ENCODE measurements at places on chromosomes 6 and 20.

- no peak for DNase-seq
These were observed at the start of gene VSX1 for GRCh38 chr20:25081730-25082497. TSS of gene VSX1 (minus strand) at chr20:25082141. CDS start at chr20:25082096, 45 bp downstream.

GRCh38 chr20:48931527-48932374 lies 10.2 kb downstream of the ARFGEF2 start:
- DNase-seq: no peak

DNA sequence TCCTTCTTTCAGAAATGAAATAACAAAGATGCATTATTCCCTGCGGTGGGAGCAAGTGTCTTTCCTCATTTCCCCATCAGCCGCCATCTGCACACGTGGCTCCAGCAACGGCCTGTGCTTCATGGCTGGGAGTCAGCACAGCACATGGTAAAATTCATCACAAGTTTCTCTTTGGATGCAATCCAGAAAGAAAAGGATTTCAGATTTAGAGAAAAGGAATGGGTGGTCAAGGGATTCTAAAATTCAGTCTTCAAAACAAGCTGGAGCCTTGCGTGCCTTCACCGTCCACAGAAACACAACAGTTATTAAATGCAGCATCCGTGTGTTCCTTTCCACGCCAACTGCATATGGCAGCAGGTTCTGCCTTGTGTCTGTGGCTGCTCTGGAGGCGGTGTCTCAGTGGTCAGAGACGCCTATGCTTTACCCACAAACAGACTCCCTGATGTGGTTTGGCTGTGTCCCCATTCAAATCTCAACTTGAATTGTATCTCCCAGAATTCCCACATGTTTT lies 107.6 kb downstream of the THBS2 start:
- DNase-seq: peak; percentile 90

DNA sequence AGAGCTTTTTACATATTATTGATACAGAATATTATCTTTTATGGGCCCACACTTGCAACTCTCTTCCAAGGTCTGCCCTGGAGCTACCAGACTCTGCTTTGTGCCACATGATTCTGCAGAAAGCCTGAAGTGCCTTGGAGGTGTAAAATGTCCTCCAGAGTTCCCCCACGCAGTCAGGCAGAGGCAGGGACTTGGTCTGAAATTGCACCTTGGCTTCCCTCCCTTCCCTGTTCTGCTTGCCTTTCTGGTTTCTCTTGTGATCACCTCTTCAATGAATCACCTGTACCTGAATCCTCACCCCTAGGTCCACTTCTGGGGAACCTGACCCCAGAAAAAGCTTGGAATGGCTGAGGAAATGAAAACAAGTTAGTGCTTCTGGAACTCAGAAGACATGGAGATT lies 43.0 kb upstream of the TGM2 start:
- DNase-seq: no peak

DNA sequence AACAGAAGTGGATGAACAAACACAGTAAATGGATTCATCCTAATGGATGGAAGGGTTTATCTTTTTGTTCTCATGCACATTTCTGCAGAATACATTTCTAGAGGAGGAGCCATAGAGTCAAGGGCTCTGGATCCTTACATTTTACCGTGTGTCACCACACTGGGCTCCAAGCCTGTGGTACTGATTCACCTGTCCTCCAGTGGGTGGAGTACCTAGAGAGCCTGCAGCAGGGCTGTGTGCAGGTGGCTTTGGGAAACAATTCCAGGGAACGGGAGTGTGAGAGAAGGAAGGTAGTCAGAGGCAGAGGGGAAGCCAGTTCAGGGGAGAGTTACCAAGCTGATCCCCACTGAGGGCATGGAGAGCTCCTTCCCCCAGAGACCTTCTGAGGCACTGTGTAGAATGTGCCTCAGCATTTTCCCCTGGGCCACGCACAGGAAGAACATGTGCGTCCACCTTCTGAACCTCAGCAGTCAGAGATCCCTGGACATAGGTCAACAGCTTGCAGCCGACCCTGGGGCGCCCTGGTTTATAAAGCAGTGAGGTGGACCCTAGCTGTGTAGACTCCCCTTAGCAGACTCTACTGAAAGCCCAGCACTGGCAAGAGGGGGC lies 85.3 kb upstream of the SLC22A23 start:
- DNase-seq: no peak

- no peak for DNase-seq
These were observed 787 bp upstream of the BTN2A2 start for GRCh38 chr6:26382121-26382520.

DNA sequence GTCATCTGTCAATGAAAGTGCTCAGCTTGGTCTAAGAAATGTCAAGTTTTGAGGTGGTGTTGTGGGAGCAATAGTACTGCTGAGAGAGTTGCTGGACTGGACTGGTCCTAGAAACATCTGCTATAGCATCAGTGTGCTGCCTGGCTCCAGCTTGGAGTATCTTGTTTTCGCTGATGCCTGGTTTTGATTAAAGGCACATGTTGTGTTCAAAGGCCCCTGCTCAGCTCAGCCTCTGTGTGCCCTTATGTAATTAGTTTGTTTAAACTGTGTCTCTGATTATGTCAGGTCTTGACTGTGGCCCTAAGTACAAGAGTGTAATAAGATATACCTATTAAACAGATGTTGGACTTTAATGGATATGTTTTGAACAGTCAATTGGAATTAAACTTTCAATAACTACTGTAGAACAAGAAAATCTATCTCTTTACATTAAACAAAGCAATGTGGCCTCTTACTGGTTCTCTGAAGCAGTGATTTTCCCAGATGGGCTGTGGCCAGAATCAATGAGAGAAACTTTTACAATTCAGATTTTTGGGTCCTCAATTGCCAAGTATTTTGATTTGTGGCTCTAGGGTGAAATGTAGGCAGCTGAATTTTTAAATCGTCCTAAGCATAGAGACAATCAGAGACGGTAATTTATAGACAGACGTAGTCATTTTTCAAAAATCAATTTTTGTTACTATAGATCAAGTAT lies 668.2 kb downstream of the DHX35 start:
- peak; percentile 52 for DNase-seq

DNA sequence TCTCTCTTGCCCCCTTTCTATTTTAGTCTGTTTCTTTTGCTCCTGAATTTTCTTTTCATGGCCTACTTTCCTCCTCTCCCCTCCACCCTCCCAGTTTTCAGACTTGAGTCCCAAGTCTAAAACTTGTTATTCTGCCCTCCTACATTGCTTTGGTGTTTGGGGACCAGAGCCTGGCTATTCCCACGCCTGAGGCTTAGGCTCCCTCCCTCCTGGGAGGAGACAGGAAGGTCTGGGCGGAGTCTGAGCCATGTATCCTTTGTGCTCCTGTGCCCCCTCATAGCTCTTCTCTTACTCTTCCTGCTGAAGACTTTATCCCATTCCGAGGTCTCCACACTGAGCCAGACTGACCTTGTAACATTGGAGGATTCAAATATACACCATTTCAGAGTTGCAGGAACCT lies 69.5 kb downstream of the DAAM2 start:
- DNase-seq: no peak

GRCh38 chr6:26087284-26088115 lies at the start of gene HFE:
TSS of gene HFE (plus strand) at chr6:26087429. CDS start at chr6:26087441, 12 bp downstream.
- peak; percentile 63 for DNase-seq

DNA sequence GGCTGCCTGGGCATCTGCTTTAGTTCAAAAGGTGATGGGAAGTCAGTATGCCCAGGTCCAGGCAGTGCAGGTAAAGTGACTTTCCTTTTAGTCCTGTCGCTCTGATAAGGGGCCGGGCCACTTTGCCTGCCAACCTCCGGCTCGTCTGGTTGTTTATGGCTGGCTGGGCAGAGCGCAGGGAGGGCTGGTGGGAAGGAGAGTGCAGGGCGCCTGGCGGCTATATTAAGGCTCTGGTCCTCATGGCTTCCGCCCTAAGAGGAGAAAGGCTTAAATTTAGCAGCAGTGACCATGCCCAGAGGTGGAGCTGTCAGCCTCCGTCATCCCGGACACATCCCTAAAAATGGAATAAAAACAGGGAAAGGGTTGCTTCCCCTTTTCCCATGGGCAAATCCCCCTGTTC lies 14.6 kb downstream of the GATA5 start:
- DNase-seq: no peak

- peak; percentile 17 for DNase-seq
These were observed 56.1 kb downstream of the SAMD5 start for GRCh38 chr6:147564556-147564955.

- no peak for DNase-seq
These were observed 86.2 kb downstream of the PLEKHG1 start for GRCh38 chr6:150685860-150686259.

GRCh38 chr6:35425284-35425683 lies 26.9 kb upstream of the FANCE start:
- DNase-seq: peak; percentile 95

DNA sequence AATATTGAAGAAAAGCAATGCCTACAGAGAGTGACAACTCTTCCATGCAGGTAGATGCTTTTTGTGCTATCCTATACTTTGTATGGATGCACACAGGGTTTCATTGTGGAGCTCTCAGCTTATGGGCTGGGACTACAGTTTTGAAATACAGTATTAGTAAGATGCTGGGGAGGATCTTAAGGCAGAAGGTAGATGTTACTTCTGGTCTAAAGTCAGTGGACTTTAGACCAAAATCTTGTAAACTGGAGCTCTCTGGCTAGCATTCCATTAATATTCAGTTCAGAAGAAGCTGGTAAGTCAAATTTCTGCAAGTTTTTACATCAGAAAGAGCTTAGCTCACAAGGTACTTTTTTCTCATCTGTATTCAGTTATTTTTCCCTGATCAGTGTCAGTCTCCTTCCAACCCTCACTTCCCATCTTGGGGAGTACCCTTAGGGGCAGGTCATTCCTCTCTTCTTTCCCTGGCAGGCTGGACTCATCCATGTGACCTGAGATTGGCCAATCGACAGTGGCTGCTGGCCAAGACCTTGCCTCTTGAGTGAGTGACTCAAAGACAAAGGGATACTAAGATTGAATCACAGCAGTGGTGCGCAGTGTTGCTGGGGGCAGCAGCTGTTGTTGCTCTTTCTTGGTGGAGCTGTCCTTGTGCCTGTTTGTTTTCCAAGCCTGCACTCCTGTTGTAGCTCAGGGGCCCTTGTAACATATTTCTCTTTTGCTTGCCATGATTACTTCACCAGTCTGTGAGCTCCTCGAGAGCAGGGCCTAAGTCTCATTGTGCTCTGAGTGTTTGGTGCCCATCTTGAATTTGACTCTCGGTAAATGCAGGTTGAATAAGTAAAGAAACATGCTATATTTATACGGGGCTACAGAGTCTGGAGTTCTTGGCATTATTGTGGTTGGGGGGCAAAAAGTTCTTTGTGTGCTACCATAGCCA lies 2.8 kb upstream of the PHF20 start:
- peak; percentile 95 for DNase-seq

- DNase-seq: no peak
These were observed 43.3 kb downstream of the SCP2D1 start for GRCh38 chr20:18856873-18857272.

DNA sequence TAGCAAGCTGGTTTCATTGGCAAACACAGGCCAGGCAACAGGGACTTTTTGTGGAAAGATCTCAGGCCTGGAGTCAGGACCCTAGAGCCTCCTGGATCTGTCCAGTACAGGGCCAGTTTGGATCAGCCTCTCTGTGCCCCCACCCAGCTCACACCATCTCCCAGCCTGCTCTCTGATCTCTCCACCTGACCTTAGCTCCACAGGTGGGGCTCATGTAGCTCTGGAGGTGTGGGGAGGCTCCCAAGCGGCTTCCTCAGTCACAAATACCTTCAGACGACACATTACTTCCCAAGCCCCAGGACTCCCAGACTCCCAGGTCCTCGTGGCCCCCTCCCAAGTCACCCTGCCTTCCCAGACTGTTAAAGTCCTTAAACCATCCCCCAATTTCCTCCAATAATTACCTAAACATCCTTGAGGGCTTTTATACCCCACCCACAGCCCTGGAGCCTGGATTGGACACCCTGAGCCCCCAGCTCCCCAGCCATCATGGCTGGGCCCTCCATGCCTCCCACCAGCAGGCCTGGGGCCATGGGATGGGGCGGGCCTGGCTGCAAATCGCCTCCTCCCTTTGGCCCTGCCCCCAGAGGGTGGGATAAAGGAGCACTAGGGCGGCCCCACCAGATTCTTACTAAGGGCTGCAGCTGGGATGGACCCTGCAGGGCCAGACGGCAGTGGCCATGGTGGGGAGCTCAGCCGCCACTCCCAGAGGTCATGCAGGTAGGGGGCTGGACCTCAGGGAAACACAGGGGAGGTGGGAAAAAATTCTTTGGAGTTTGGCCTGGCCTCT lies 15.9 kb upstream of the FANCE start:
- DNase-seq: no peak

- no peak for DNase-seq
These were observed 74.2 kb downstream of the TAF4 start for GRCh38 chr20:61991476-61991875.

DNA sequence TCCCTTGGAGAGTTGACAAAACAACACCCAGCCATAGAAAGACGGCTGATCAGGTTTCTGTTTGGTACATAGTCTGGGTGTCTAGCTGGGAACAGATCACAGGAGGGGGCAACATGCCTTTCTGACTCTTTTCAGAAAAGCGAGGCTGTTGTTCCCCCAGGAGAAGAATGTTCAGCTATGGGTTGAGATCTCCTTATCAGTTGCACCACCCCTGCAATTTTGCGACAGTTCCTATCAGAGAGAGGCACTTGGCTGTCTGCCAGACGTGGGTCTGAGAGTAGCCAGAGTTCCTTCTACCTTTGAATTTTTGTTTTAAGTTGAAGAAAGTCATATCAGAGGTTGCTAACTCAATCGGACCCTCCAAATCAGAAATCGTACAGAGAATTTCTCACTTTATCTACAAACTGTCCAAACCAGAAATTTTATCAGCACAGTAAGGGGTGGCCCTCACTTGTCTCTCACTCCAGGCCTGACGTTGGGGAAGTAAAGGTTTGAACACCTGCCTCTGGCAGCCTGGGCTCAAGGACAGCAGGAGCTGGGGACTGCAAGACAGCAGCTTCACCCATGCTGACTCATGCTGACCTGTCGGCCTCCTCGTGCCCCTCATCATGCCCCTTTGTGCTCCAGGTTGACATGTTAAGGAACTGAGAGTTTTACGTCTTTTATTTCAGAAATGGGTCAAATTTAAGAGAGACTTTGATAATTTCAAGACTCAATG lies 42.3 kb downstream of the TMC2 start:
- DNase-seq: no peak

GRCh38 chr6:141734071-141734840 lies 398.5 kb upstream of the GJE1 start:
- no peak for DNase-seq

GRCh38 chr6:49051281-49051680 lies 411.8 kb downstream of the MMUT start:
- DNase-seq: no peak

DNA sequence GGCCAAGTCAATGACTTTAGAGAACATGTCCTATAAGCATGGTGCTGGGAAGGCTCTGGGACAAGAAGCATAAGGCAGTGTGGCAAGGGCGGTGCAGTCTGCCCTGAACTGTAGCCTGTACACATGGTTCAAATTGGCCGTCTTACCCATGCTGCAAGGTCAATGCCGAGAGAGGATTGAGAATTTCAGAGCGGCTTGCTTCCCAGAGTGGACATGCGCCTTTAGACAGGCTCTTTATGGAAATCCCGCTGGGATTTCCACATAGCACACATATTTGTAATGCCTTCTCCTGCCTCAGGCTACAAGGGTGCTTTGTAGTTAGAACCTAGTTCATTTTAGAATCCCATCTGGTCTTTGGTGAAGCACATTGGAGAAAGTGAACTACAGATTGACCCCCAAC lies 36.1 kb upstream of the CEP162 start:
- DNase-seq: no peak

Measured in fibroblast of skin of abdomen (primary cell).